MG63 (cell line): ENCODE measurements at places on chromosomes 3 and 15.
A peak's percentile ranks its signal among the peaks of the same experiment; 100 is the strongest.

- peak; percentile 32 for DNase-seq
Measured at GRCh38 chr3:98556164-98557130, 24.7 kb downstream of the GPR15 start.

- DNase-seq: no peak
Measured at GRCh38 chr15:84773716-84774115, 25.3 kb downstream of the ZNF592 start.

- no peak for DNase-seq
Measured at GRCh38 chr3:146646261-146646660, 41.1 kb upstream of the PLSCR5 start.

GRCh38 chr15:77507911-77508310, 87.2 kb downstream of the HMG20A start:
- peak; percentile 59 for DNase-seq

GRCh38 chr3:197597335-197597734, 41.6 kb upstream of the BDH1 start:
- DNase-seq: no peak

GRCh38 chr15:83289160-83289559, 4.7 kb upstream of the BNC1 start:
- peak; percentile 26 for DNase-seq

GRCh38 chr3:9019259-9019961, 56.1 kb upstream of the RAD18 start:
- no peak for DNase-seq

GRCh38 chr15:62975515-62975914, 67.0 kb upstream of the TPM1 start:
- no peak for DNase-seq

- DNase-seq: peak; percentile 71
Measured at GRCh38 chr15:79004336-79004735, 59.5 kb upstream of the CTSH start.

DNA sequence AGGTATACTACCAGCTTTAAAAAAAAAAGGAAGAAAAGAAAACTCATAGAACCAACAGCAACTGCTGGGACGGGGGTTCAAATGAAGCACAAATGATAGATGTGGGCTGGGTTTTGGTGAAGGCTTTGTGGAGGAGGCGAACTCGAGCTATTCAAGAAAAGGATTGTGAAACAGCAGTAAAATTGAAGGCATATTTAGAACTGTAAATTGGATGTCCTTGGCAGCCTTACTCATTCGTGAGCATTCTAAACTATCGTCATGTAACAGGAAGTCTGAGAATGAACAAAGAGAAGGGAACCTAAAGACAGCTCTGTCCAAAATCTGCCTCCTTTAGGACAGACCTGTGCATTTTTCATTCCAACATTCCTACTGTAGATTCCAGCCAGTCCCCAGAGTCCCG, 97.8 kb downstream of the LARS2 start:
- no peak for DNase-seq

GRCh38 chr3:159824333-159824732, 164.3 kb upstream of the IL12A start:
- peak; percentile 85 for DNase-seq

DNA sequence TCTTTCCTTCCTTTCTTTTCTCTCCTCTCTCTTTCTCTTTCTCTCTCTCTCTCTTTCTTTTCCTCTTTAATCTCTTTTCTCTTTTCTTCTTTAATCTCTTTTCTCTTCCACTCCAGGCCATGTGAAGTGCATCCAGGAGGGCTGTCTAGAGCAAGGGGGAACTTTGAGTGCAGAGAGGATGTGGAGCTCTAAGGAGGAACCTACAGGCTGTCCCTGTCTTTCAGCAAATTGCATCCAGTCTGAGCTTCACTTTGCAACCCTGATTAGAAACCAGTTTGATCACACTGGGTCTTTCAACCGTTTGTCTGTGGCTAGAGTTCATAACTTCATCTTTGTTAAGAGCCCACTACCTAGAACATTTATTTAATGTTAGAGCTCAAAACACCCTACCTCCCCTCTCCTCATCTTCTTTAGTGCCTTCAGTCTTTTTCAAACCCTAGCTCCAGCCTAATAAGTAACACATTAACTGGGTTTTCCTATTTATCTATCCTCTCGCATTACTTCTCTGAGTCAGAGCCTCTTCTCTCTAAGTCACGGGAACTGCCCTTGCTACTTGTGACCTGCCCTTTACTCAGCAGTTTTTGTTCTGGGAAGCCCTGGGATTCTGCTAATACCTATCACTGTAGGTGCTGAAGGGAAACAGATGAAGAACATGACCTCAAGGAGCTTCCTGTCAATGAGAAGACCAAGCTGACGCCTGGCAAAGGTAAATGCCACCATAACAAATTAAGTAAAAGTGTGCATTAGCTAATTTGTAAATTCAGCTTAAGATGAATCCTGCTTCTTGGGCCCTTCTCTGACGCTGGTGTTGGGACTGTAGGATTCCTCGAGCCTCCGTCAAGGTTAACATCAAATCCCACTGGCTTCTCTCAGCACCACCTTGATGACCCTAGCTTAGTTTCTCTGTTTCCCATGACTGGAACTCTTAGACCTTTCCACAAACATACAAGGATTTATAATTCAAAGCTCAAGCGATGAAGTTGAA, at the start of gene GCNT3:
Gene GCNT3 (plus strand): TSS at position 508 of the 985 bp plus-strand sequence. CDS start 6,456 bp downstream, outside the sequence.
- peak; percentile 10 for DNase-seq

- no peak for DNase-seq
Measured at GRCh38 chr3:51719410-51720025, 12.7 kb downstream of the GRM2 start.

DNA sequence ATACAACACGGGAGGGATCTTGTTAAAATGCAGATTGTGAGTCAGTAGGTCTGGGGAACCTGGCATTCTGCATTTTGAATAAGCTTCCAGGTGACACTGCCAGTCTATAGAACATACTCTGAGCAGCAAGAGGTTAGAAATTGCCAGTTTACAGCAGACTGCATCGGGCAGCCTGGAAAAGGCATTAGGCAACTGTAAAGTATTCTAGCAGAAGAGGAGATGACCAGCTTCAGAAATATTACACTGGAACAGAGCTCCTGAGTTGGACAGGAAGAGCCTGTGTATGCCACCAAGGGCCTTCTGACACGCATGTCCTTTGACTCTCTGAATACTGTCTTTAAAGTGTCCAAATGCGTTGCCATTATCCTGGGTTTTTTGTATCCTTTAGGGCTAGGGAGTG, 2.5 kb upstream of the ACAN start:
- no peak for DNase-seq

DNA sequence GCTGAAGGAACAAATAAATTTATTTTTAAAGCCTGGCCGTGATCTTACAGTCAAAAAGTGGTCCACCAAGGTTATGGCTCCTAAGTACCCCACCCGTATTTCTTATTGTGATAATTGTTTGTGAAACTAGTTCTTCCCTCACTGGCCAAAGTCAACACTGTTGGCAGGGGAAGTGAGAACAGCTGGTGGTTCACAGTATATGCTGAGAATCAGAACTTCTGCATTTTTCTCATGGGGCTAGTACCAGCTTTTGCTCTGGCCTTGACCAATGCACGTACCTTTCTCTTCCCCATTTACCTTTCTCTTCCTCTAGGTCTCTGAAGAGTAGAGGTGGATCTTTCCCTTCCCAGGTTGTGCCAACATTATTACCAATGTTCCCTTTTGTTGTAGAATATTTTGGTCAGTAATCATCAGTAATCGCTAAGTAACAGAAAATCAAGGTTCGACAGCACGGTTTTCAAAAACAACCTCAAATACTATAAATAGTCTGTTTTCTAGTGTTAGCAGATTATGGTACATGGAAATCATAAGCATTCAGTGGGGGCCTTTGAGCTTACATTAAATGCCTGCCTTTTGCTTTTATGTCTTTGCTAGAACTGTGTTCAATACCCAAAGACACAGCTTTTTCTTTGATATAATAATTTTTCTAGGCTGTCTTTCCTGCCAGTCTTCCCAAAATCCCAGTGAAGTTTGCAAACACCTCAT, 268.0 kb downstream of the LPP start:
- peak; percentile 62 for DNase-seq

DNA sequence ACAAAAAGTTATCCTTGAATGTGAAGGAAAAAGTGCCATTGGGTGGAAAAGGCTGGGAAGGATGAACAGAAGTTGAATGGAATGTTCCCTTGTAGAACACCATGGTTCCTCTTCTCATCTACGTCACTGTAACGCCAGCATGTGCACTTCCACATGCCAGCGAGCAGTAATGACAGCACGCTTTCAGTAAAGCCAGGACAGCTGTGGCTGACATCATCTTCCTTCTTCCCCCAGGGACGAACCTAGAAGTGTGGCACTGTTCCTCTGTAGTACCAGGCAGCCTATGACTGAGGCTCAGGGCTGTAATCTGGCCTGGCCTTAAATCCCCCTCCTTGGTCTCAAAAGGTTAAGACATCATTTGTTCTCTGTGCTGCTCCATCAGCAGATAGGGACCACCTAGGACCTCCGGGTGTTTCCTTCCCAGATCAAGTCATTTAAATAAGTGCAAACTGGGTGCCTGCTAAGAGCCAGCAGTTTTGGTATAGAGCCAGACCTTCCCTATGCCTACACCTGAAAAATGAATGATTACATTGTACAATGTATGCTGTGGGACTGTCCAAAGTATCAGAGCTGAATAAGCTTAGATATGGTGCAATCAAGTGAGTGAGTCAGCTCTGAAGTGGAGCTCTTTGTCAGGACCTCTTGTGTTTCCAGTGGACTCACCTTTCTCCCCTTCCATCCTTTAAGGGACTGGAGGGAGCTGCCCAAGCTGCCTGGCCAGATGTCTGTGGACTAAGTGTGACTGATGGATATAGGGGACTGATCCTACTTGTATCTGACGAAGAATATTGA, 5.6 kb upstream of the SRPRB start:
- DNase-seq: no peak

- no peak for DNase-seq
Measured at GRCh38 chr3:157693762-157694161, 190.5 kb upstream of the VEPH1 start.

- DNase-seq: no peak
Measured at GRCh38 chr15:85452436-85452835, 72.0 kb downstream of the AKAP13 start.

- no peak for DNase-seq
Measured at GRCh38 chr15:100867433-100867832, 12.2 kb upstream of the ALDH1A3 start.

DNA sequence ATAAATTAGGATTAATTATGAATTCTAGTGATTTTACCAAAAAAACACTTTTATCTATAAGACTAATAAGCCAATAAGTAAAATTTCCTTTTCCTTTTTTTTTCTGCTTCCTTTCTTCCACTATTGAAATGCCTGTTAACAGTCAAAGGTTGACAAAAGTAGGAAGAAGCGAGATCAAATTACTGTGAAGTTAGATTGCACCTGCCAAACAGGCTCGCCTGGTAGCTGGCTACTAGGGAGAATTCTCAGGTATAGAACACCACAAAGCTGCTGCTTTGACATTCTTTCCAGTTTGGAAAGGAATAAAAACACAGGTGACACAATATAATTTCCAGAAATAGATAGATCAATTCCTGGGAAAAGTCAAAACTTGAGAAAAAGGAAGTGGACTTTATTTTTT, 749.0 kb downstream of the NSUN3 start:
- no peak for DNase-seq
